ENCODE measurements at places on chromosomes 2 and 18. TPM values are rescaled to one million over a fixed set of nuclear protein-coding genes. Genes with fewer than 3 reads are reported as not detected.

The HOXD1 gene
- total RNA-seq, result not detected

The RAPH1 gene
- total RNA-seq, result 4.6 TPM

The TRPM8 gene
- total RNA-seq, result not detected

The HOXD8 gene
- total RNA-seq, result not detected

The IL37 gene
- total RNA-seq, result not detected

The ARHGEF4 gene
- 0.05 TPM for total RNA-seq

The LYPD1 gene
- total RNA-seq, result not detected

The CFAP65 gene
- not detected for total RNA-seq

The LYG2 gene
- not detected for total RNA-seq

The ACVR1C gene
- 1.1 TPM for total RNA-seq

The GAL3ST2 gene
- total RNA-seq, result 0.51 TPM

The MEP1B gene
- not detected for total RNA-seq

The ASAP2 gene
- 1.2 TPM for total RNA-seq

The ASXL3 gene
- total RNA-seq, result not detected

The RIT2 gene
- total RNA-seq, result not detected

The CABLES1 gene
- 3.2 TPM for total RNA-seq

The GCG gene
- total RNA-seq, result not detected

The GAREM1 gene
- total RNA-seq, result not detected

The CCL20 gene
- total RNA-seq, result 3.2 TPM

The LHCGR gene
- not detected for total RNA-seq

The AGFG1 gene
- total RNA-seq, result 252 TPM

The SERPINB3 gene
- not detected for total RNA-seq

The ABCG5 gene
- not detected for total RNA-seq

The CYP27C1 gene
- total RNA-seq, result not detected

The SERPINB12 gene
- total RNA-seq, result not detected

The ST3GAL5 gene
- 17.4 TPM for total RNA-seq

The MARS2 gene
- total RNA-seq, result 22.9 TPM

The GALR1 gene
- total RNA-seq, result not detected

The SERPINB4 gene
- total RNA-seq, result not detected

The LOXHD1 gene
- not detected for total RNA-seq

The CFAP221 gene
- total RNA-seq, result not detected
